CD4-positive, alpha-beta T cell treated with Interleukin-15 for 4 hours (primary cell): ENCODE measurements at places on chromosomes 13 and 19.

DNA sequence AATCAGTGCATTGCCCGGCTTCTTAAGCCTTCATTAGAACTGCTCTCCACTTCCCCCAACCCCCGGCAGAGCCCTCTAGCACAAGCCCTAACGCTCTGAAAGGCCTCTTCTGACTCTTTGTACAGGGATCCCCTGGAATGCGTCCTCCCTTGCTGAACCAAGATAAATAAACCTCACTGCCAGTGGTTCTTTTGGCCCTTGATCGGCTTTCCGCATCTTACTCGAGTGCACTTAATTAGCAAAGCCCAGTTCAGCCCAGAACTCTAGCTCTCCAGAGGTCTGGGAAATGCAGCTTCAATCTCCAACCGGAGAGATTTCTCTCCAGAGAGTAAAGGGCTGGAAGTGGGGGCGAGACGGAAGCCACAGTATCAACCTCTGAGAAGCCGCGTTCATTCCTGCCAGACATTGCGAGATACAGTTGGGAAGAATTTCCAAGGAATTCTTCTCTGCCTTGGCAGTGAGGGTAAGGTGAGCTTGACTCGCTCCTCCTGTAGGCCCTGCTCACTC lies 8.7 kb upstream of the ZNF444 start:
- DNase-seq, result no peak

- DNase-seq, result no peak
These were observed 7.5 kb downstream of the ZNF320 start for GRCh38 chr19:52889931-52890330.

DNA sequence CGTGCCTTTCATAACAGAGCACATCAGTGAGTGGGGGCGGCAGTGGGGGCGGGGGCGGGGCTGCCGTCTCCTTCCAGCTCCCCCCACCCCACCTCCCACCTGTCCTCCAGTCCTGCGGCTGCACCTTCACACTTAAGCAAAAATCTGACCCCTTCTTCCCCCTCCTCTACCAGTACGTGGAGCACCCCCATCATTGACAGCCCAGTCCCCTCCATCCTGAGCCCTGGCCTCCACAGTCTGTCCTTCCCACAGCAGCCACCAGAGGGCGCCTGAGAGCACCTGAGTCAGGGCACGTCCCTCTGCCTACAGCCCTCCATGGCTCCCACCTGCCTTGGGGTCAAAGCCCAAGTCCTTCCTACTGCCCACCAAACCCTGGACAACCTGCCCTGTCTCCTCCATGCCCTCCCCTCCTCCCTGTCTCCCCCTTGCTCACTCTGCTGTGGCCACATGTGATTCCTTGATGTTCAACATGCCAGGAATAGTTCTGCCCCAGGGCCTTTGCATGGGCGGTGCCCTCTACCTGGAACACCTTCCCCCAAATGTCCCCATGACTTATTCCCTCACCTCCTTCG lies 4.0 kb downstream of the EBI3 start:
- peak; percentile 57 for DNase-seq

DNA sequence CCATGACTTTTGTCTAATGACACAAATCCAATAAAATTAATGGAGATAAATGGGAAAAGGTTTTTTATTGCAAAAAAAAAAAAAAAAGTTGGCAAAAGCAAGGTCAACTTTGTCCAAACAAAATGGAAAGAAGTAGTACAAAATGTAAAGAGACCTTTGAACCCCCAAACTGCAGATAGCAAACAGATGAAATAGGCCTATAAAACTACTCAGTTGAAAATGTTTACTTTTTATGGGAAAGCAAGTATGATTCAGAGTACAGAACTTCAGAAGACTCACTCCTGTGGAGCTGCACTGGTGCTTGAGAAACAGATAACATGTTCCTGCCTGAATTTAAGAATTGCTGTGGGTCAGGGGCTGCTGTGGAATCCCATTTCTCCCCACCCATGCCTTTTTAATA lies 9.8 kb upstream of the ZNF177 start:
- no peak for DNase-seq

DNA sequence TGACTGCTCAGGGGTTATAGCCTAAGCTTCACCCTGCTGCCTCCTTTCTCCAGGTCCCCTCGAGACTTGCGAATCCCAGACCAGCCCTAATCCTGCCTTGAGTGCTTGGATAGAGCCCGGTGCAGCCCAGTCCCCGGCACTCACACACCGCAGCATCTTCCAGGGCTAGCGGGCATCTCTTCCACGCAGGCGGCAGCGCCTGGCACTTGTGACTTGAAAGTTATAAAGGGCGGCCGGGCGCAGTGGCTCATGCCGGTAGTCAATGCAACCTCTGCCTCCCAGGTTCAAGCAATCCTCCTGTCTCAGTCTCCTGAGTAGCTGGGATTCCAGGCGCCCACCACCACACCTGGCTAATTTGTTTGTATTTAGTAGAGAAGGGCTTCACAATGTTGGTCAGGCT lies 1.9 kb downstream of the WDR18 start:
- no peak for DNase-seq

DNA sequence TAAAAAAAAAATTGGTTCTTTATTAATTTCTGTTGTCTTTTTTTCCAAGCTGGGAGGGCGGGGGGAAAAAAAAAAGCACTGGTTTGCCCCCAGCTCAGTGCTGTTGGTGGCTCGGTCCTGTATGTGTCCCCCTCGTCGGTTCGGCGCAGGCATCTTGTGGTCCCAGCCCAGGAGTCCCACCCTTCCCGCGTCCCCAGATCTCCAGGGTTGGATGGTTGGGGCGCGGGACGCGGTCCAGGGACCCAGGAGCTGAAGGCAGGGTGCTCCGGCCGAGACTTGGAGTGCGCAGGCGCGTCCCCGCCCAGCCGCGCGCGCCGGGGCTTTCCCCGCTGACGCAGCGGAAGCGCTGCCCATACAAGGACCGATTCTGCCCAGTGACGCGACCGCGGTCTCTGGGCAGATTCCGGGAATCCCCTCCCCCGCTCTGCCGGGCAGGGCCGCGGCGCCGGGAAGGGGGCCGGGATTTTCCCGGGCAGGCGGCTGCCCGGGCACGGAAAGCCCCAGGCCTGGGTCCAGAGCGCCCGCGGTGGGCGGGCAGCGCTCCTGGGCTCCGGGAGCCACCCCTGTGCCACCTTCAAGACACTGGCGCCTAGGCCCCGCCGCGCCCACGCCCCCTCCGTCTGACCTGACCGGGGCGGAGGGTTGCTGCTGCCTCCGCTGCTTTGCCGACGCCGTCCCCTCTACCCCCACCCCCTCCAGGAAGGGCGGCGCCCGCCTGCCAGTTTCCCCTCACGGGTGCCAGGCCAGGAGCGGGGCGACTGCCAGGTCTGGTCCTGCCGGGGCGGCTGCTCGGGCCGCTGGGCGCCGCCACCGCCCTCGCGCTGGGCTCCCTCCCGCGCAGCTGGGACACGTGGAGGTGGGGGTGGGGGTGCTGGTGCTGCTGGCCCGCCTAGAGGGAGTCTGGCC lies 2.3 kb downstream of the JUNB start:
- peak; percentile 95 for DNase-seq

DNA sequence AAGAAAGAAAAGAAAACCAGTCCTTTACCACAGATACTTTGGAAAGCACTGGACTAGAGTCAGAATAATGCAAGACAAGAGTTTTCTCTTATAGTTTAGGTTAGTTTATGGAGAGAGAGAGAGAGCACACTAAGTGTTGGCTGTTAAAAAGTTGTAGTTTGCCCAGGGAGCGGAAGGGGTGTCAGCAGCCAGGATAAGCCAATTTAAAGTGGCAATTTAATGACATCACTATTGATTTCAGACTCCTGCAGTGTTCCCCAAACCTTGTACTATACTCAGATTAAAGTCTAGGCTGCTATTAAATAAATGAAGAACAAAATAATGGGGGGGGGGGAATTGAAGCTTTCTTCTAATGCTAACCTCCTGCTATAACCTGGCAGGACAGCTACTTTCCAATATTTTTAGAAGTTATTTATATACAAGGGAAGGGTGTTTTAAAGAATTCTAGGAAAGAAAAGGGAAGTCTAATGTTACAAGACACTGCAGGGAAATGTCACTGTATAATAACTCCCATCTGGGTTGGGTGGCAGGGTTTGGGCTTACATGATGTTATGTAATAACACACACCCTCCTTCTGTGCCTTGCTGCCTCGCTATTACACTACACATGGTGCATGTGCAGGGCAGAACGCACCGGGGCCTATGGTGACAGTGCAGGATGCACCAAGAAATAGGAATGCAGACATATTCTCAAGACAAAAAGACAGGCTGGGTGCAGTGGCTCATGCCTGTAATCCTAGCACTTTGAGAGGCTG lies 19.9 kb downstream of the TPT1 start:
- DNase-seq, result no peak

- DNase-seq, result no peak
These were observed 5.5 kb downstream of the ACP4 start for GRCh38 chr19:50795664-50796073.

- no peak for DNase-seq
These were observed 124.5 kb upstream of the CSNK1A1L start for GRCh38 chr13:37229931-37230330.

GRCh38 chr13:48585456-48585840 lies 52.6 kb upstream of the RCBTB2 start:
- DNase-seq, result no peak

- DNase-seq, result peak; percentile 83
These were observed 5.1 kb downstream of the EGLN2 start for GRCh38 chr19:40803857-40804782.

GRCh38 chr19:6680141-6680540 lies 10.2 kb upstream of the TNFSF14 start:
- DNase-seq, result no peak

DNA sequence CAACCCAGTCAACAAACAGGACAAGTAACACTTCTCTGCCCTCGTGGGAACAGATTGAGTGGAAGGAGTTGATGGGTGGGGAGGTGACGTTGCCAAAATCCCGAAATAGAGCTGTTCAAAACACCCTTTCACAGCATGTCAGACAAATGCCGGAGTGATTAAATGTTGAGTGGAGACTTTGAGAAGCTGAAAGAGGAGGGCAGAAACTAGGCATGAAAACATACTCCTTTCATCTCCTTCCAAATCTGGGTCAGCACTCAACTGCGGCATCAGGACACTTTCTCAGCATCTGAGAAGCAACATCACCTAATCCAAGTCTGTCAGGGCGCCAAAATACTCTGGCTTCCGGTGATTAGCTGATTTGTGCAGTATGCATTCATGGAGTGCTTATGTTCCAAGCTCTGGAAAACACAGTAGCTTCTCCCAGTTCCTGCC lies 51.5 kb upstream of the MRI1 start:
- no peak for DNase-seq

- no peak for DNase-seq
These were observed 28.1 kb downstream of the DHX34 start for GRCh38 chr19:47377208-47377701.

- no peak for DNase-seq
These were observed 11.3 kb downstream of the MAST3 start for GRCh38 chr19:18108897-18109296.

- no peak for DNase-seq
These were observed 17.8 kb upstream of the TMEM255B start for GRCh38 chr13:113741191-113741668.

GRCh38 chr19:2492870-2493269 lies 16.9 kb downstream of the GADD45B start:
- DNase-seq, result no peak

GRCh38 chr13:113464476-113464875 lies 11.2 kb upstream of the ADPRHL1 start:
- DNase-seq, result no peak

DNA sequence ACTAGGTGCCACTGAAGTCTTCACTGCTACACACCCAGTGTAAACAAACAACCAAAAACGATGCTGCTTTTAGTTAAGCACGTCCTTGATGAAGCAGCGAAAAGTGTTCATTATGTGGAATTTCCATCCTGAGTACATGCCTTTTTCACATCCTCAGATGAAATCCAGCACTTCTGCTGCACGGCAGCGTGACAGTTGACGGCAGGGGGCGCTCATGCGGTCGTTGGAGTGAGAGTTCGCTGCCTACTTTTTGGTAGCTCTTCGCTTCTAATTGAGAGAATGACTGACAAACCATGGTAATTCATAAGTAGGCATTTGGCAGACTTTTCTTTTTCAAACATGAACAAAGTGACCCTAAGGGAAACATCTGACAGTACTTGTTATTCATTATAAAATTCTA lies 1124.9 kb downstream of the EFNB2 start:
- no peak for DNase-seq

DNA sequence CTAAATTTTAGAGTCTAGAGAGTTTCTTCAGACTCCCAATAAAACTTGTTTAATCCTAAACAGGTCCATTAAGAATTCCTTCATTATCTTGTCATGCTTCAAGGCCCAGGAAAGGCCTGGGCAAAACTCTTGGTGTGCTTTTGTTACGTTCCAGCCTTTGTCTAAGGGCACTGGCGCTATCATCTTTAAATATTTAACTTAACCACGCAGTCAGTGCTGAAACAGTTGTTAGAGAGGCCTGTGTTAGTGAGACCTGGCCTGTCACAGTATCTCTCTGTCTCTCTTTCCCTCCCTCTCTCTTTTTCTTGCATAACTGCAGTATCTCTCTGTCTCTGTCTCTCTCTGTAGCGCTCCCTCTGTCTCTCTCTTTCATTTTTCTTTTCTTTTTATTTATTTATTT lies 8.2 kb upstream of the OR1M1 start:
- no peak for DNase-seq

DNA sequence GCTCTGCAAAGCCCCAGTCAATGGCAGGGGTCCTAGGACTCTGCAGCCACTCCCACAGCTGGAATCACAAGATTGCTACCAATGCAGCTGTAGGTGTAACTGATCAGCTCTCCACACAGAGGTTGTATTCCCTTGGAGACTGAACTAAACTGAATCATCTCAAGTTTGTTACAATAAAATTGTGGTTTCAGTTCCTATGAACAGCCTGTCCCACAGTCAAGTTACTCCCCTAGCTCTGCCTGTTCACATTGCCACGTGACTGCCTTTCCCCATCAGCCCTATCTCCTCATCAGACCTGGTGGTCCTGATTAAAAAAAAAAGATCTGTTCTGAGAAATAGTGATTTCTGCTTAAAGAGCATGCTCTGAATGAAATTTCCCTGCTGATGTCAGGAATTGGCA lies 287.9 kb upstream of the NBEA start:
- no peak for DNase-seq

DNA sequence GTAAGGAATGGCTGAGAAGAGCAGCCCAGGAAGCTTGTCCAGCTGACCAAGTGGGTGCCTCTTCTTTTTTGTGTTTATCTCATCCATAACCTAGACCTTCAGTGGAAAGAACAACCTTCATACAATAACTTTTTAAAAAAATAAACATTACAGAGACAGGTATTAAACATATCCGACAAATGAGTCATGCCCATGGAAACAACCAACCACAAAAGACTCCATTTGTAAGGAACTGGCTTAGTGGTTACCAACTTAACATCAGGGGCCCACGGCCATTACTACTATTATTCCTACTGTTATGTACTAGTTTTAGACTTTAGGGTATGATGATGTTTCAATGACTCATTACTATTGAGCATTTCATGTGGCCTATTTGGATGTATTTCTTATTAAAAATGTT lies 191.7 kb upstream of the SERP2 start:
- DNase-seq, result no peak
